ENCODE measurements at places on chromosomes 7 and 10.

GRCh38 chr10:62916141-62916603, 100.0 kb upstream of the EGR2 start:
- peak; percentile 97 for DNase-seq

DNA sequence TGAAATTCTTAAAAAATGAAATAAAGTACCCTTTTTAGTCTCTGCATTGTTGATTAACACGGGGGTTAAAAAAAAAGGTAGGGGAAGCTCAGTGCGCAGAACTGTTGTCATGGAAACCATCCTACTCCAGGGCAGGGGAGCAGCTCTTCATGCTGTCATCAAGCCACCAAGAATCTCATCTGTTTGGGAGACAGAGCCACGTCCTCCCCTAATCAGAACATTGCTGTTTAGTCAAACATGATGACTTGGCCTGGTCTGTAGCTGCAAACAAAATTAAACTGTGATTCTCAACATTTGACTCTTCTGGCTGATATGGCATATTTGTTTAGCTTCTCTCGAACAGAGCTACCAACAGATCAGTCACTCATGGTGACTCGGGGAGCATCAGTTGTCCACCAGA, 254.4 kb upstream of the KLF14 start:
- DNase-seq = no peak

DNA sequence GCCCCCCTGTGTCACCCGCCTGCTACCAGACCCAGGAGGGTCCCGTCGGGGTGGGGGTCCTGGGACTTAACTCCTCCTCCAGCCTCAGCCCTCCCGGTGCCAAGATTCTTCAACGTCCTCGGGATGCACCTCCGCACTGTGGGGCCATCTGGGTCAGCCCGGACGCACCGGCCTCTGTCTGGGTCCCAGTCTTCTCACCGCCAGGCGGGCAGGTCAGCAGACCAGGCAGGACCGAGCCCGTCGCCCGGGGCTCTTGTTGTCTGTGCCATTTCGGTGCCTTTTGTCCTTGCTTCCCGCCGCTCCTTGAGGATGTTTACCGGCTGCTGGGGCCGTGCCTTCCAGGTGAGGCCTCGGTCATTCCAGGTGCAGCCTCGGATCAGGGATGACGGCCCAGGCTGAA, 32.1 kb upstream of the PSMG3 start:
- no peak for DNase-seq

DNA sequence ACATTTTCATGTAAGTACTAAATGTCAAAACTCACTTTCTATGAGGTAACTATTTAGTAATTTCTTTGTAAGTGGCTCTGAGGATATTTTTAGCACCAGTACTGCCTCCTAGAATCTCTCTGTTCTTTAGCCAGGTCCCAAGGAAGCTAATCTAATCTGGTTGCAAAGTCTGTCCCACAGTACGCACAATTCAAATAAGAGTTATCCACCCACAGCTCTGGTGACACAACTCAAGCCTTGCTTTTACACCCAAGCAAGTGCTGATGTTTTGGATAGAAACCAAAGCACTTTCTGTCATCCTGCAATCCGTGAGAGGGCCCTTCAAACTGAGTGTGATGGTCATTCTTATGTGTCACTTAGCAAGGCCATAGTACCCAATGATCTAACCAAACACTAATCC, 14.5 kb downstream of the GIMAP5 start:
- no peak for DNase-seq

DNA sequence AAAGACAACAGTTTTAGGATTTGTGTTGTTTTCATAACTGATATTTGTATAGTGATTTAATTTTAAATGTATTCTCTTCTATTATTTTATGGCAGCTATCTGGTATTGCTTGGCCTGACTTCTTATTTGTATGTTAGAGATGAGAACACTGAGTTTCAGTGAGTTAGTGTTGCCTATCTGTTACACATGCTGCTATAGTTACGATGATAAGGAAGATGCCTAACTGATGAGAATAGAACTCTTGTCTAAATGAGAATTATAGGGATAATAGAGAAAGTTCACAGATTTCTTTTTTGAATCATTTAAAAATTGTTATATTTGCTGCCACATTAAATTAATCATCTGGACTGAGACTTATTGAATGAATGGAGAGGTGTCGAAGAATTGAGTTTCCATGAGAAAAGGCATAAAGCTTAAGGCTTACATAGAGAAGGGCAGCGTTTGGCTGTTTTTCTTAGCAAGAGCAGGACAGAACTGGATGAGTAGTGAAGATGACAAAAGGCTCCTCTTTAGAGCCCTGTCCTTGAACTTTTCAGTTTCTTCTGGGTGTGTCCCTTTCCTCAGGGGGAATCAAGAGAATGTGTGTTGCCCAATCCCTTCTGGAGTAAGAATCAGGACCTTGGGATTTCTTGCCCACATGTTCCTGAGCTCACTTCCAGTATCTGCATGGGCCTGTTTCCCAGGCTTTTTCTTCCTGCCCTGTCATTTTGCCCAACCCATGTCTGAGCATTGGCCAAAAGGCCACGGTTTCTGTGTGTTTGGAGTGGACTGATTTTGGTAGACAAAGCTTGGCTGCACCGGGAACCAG, 195.6 kb upstream of the CSTF2T start:
- peak; percentile 87 for DNase-seq

DNA sequence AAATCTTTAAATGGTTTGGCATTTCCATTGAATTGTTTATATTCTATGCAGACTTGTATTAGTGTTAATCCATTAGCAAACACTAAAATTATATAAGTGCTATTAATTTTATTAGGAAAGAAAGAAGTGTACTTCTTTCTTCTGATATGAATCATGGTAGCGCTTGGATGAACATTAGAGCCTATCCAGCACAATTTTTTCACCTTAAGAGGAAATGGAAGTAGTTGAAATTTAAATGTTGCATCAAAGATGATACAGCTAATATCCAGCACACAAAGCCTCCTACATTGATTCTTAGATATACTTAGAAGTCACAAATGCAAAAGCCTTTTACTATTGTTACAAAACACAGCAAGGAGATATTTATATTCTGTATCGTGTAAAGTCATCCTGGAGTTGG, 174.5 kb downstream of the AHR start:
- DNase-seq = no peak

- peak; percentile 52 for DNase-seq
Observed at GRCh38 chr7:101922631-101923601, 105.5 kb downstream of the CUX1 start.

- DNase-seq = no peak
Observed at GRCh38 chr7:157923903-157924630, 587.3 kb downstream of the DNAJB6 start.

DNA sequence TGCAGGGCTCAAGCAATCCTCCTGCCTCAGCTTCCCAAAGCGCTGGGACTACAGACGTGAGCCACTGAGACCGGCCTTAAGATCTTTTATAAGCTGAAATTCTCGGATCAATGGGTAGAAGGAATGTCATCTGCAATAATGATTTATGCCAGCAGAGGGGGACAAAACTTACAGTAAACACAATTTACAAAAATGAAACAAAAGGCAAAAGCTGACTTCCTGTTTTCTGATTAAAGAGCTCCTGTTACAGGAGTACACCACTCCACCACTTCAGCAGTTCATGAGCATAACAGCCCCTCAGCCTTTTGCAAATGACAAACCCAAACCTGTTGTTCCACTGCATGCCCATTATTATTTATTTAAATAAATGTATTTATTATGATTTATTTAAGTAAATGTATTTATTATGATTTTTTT, 88.5 kb upstream of the ATP6V0A4 start:
- peak; percentile 83 for DNase-seq

DNA sequence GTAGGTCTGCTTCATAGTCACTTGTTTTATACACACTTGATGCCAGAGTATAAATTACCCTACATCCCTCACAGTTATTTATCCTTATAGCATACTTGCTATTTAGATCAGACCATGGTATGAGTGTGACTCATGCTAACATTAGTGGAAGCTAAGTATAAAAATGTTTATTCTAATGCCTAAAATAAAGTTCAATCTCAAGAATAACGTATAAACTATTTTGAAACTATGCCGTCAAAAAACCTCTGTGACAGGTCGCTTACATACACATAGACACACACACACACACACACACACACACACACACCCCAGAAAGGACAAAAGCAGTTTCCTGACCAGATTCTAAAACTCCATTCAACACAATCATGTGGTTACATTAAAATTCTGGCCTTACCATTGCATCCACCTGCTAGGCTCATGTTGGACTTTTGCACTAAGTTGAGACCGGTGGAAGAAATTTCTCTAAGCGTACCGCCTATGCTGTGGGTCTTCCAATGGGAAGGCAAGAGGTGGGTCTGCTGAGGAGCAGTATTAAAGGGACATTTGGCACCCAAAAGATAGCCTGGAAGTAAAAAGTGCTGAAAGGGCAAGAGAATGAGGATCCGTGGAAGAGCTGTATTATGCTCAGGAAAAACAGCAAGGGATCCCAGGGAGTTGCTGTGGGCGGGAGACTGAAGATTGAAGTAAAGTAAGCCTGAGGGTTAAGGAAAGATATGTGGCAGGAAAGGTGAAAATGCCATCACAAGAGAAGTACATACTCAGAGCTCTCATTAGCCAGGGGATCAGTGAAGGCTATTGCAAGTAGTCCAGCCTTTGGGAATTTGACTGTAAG, 5.0 kb downstream of the FOXP2 start:
- DNase-seq = no peak

GRCh38 chr10:43078986-43079273, 2.1 kb downstream of the RET start:
- peak; percentile 15 for DNase-seq

GRCh38 chr7:88328787-88329186, 22.1 kb upstream of the STEAP4 start:
- DNase-seq = no peak

- DNase-seq = no peak
Observed at GRCh38 chr7:34062341-34062740, 157.0 kb downstream of the BMPER start.

GRCh38 chr10:119531067-119531466, 11.5 kb downstream of the RGS10 start:
- no peak for DNase-seq

DNA sequence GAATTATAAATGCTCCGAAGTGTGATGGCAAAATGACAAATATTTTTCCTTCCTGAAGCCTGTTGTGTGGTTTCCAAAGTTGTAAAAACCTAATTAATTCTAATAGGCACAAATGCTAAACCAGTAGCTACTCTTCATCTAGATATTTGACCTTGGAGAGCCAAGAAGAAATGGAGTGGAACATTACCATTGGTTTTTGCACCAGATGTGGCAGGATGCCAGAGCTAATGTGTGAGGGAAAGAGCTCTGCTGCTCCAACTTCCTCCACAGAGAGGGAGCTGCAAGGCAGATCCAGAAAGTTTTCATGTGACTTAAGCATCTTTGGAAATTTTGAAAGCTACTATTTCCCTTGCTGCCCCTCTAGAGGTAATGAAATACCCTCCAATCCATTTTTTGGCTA, 65.1 kb upstream of the HPS1 start:
- no peak for DNase-seq

- DNase-seq = no peak
Observed at GRCh38 chr7:74481458-74482196, 27.9 kb downstream of the GTF2IRD1 start.

DNA sequence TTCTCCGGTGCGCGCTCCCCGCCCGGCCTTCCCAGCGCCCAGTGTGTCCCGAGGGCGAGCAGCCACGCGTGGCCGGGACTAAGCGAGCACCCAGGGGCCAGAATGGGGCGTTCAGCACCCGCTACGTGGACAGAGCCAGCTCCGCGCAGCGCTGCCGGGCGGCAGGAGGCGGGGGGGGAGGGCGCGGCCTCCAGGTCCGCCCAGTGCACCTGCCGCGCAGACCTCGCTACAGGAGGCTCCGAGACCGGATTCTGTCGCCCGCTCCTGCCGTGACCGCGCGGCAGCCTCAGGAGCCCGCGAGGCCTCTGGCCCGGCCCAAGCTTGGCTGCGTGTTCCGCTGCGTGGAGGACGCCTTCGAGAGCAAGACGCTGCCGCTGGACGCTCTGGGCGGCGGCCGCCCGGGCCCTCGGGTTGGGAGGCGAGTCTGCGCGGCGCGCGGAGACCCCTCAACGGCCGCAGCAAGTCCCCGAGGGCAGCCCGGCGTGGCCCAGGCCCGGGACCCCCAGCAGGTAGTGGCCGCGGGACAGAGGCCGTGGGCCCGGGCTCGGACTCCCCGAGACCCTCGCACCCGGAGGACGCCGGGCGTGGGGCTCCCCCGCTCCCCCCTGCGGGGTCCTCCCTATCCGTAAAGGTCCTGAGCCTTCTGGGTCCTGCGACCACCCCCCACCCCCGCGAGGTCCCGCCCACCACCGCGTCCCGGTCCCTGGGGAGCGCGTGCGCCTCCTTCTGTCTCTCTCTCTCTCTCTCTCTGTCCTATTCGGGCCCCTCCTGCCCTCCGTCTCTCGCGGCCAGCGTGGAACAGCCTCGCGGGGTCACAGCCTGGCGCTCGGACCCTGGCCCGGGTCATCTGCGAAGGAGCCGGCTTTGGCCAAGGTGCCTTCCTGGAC, 904 bp upstream of the DPYSL4 start:
- peak; percentile 32 for DNase-seq

GRCh38 chr7:92402920-92403759, 44.1 kb upstream of the GATAD1 start:
- DNase-seq = peak; percentile 36

DNA sequence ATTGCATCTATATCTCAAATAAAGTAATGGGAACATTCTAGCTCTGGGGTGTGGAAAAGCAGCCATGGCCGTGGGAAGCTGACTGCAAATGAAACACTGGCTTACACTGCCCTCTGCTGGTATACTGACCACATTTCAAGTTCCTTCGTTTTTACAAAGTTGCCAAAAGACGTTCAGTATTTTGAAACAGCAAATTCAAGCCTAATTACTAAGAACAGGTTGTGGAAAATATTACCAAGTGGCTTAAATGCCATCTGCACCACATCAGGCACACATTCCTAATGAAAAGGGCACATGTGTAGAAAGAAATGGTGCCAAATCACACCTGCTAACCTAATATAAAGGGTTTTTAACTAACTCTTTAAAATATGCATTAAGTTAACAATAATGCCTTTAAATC, 83.9 kb downstream of the JAZF1 start:
- peak; percentile 80 for DNase-seq

DNA sequence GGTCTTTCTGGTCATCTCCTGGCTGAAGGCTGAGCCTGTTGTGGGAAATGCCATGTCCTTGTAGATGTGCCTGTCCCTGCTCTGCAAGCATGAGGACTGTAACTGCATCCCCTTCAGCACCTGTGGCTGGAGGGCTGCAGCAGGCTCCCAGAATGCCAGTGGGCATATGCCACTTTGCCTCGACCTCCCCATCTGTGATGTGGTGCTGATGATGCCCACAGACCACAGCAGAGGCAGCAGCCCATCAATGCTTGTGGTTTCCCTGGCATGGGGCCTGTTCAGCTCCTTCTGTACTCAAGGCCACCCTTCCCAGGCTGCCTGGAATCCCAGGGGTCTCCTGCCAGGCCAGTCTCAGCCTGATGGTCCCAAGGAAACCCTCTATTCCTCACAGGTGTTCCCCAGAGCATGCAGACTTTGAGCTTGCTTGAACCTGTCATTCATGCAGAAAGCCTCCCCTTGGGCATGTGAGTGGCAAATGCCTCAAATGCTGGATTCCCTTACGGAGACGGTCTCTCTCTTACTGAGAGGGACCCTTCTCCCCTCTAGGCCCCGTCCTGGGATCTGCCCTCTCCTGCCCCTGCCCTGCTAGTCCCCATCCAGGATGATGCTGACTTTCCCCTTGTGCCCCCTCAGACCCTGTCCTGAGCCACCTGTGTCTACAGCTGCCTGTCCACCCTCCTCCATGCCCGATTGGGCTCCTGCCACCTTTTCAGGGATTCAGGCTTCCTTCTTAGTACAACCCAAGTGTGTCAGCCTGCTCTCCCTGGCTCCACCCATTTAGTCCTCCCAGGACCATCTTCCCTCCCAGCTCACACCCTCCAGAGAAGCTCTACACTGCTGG, 50.9 kb upstream of the ANTXRL start:
- no peak for DNase-seq
